ENCODE measurements at places on chromosomes 2 and 18.

- DNase-seq: no peak
These were observed 366.2 kb upstream of the LRRTM1 start for GRCh38 chr2:80670763-80671162.

DNA sequence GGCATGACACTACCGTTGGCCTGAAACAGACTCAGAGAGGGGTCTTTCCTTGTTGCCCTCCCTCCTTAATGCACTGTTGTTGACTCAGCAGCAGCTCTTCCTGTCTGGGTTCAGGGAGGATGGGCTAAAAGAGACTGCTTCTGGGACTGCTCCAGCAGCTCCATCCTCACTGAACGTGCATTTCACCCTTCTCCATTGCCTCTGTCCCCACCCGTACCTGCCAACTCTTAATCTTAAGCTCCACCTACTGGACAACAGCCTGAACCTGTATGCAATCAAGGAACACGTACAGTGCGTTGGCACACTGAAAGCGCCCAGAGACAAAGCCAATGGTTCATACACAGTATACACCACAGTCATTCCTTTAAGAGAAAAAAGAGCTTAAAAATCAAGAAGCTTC is 230.8 kb upstream of the RAB6C start:
- DNase-seq: peak; percentile 48

GRCh38 chr2:129672521-129672920 is 306.9 kb upstream of the RAB6C start:
- no peak for DNase-seq

GRCh38 chr2:213696442-213696841 is 412.2 kb downstream of the SPAG16 start:
- DNase-seq: no peak

- DNase-seq: no peak
These were observed 64.8 kb downstream of the PDCL3 start for GRCh38 chr2:100627330-100628300.

- DNase-seq: no peak
These were observed 179.2 kb downstream of the TTC32 start for GRCh38 chr2:19722531-19722971.

DNA sequence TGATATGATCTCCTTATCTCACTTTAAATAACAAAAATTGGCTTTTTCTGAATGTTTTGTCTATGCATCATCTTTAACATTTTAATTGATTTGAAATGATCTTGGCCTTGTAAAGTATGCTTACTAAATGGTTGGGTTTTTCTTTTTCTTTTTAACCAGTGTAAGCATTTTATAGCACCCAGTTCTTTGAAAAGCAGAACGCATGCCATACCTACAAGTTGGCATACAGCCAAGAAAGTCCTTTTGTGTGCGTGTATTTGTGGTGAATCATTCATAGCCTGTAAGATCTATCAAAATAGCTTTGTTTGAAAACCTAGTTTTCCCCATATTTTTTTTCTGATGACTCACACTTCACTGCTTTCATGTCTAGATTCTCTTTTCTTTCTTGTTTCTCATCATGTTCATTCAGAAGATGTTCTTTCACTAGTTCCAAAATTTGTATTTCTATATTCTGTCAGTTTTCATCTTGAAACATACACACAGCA is 4.1 kb upstream of the VRK2 start:
- no peak for DNase-seq

- no peak for DNase-seq
These were observed 2.1 kb upstream of the TRABD2A start for GRCh38 chr2:84882775-84883550.

- no peak for DNase-seq
These were observed 198.2 kb upstream of the COPS8 start for GRCh38 chr2:236887531-236887930.

GRCh38 chr2:170204298-170204951 is 26.5 kb downstream of the MYO3B start:
- no peak for DNase-seq

DNA sequence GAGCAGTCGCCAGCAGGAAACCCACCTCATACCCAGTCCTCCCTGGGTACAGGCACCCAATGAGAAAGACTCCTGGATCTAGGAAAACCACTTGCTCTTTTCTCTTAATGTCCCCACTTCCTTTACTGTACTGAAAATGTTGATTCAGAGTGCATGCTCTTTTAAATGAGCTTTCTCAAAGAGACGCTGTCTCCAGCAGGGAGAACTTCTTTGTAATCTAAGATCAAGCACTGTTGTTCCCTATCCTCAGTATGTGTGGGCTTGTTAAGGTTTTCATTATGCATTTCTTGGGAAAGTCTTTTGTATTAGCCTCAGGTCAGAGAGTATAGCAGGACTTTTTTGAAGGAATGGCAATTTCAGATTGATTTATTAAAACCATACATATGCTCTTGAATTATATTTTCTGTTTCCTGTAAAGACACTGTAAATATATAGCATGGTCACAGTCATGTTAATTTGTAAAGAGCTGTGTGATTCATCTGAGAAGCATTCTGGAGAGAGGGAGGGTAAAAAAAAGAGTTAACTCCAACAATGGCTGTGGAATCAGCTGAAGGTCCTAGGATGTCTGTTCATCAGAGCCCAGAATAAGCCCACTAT is 178.1 kb downstream of the MGAT5 start:
- DNase-seq: no peak

DNA sequence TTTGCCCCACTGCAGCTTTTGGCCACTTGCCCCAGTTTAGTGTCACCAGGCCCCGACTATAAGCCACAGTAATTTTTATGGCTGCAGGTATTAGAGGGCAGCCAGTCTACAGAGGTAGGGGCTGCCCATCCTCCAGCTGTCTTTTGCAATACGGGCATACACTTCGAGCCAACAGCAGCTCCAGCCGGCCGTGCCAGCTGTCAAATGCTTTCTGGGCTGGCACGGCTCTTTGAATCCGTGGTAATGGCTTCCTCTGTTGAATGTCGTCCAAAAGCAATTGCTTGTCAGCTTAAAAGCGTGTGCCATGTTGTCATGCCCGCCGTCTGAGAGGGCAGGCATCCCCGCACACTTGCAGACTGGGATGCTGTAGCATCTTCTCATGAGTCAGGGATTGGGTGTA is 41.3 kb downstream of the BCL2L11 start:
- peak; percentile 22 for DNase-seq

Data from C1 segment of cervical spinal cord (tissue), 14 donors.